ENCODE measurements at places on chromosomes 16 and 17.

GRCh38 chr17:75846692-75847613, 2.7 kb upstream of the UNC13D start:
- no peak for DNase-seq

DNA sequence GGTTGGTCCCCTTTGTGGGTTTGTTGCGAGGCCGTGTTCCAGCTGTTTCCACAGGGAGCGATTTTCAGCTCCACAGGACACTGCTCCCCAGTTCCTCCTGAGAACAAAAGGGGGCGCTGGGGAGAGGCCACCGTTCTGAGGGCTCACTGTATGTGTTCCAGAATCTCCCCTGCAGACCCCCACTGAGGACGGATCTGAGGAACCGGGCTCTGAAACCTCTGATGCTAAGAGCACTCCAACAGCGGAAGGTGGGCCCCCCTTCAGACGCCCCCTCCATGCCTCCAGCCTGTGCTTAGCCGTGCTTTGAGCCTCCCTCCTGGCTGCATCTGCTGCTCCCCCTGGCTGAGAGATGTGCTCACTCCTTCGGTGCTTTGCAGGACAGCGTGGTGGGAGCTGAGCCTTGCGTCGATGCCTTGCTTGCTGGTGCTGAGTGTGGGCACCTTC, 27.3 kb upstream of the STH start:
- DNase-seq: no peak

GRCh38 chr16:70746040-70746707, 54.8 kb downstream of the VAC14 start:
- no peak for DNase-seq

GRCh38 chr17:81843713-81844326, 9.0 kb upstream of the PPP1R27 start:
- no peak for DNase-seq

DNA sequence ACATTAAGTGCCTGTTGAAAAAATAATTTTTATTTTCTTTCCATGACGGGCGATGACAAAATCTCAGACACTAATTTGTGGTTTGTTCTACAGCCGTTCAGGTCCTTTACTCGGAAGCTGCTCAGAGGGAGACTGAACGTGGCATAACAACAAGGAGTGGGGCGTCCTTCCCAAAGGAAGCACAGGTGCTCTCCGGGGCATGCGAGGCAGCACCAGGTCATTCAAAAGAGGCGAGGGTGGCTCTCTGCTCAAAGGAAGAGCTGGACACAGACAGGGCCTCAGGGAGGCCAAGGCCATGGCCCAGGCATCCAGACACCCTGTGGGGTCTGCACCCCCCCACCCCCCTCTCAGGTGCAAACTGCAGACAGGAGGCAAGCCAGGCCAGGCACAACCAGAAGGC, 16.2 kb downstream of the UNKL start:
- DNase-seq: no peak

- DNase-seq: no peak
Observed at GRCh38 chr16:46852130-46852529, 21.1 kb upstream of the C16orf87 start.

Measured in CD8-positive, alpha-beta memory T cell (primary cell).